ENCODE measurements at places on chromosomes 4 and X.

DNA sequence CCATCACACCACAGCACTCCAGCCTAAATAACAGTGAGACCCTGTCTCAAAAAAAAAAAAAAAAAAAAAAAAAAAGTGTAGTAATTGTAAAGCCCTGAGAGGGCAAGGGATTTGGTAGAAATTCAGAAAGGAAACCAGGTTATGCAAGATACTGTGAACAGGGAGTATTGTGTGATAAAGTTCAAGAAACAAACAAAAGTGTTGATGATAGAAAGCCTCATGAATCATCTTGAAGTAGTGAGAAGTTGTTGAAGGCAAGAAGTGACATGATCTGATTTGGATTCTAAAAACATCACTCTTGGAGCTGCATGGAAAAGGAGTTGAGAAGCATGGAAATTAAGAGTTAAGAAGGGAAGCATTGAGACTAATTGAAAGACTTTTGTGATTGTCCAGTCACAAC is 102.2 kb downstream of the RAP1GDS1 start:
- DNase-seq, result no peak

DNA sequence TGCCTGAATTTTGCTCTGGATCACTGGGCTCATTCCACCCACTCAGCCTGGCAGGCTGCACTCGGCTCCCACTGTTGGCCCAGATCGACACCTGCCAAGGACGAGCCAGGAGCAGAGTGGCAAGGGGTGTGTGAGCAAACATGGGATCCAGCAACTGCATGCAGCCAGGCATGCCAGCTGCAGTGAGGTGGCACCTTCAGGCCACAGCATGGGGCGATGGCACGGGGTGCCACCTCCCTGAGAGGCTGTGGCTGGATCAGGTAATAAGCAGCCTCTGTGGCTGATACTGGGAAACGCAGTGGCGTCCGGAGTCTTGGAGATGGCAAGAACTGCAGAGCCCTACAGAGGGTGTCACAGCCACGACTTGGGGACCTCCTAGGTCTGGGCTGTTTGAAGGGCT is 244.5 kb upstream of the FSTL5 start:
- DNase-seq, result no peak

- DNase-seq, result peak; percentile 46
Observed at GRCh38 chr4:182478475-182478874, 235.3 kb downstream of the TENM3 start.

GRCh38 chr4:133385161-133385954 is 236.3 kb downstream of the PCDH10 start:
- DNase-seq, result no peak

DNA sequence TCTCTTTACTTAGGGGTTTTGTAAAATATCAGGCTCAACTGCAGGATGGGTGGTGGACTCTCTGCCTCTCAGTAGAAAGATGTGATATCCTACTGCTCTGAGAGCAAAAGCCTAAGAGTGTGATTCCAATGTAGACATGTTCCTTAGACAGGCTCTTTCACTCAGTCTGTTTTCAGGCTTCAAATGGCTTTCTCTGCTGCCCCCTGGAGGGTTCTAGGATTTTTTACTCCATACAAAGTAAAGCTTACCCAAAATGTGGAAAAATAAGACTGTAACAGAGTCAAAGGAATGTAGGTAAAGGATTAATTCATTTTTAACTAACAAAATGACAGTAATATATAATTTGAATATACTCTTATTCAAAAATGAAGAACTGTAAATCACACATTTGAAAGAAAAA is 32.1 kb downstream of the ZGRF1 start:
- DNase-seq, result peak; percentile 3

- DNase-seq, result no peak
Observed at GRCh38 chr4:79882806-79883205, 190.2 kb downstream of the ANTXR2 start.

DNA sequence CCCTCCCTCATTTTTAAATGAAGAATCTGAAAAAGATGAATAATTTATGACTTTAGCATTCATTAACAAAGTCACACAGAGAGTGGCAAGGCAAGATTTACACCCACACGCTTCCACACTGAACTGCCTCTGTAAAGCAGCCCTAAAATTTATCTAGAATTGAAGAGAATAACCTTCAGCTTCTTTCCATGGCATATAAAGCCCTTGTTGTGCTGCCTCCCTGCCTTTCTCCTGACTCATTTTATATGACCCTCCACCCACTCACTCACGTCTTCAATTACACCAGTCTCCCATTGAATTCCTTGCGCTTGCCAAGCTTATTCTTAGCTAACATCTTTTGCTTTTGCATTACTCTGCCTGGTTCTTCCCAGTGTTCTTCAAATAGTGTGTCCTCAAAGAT is 2649.3 kb downstream of the PCDH7 start:
- no peak for DNase-seq

DNA sequence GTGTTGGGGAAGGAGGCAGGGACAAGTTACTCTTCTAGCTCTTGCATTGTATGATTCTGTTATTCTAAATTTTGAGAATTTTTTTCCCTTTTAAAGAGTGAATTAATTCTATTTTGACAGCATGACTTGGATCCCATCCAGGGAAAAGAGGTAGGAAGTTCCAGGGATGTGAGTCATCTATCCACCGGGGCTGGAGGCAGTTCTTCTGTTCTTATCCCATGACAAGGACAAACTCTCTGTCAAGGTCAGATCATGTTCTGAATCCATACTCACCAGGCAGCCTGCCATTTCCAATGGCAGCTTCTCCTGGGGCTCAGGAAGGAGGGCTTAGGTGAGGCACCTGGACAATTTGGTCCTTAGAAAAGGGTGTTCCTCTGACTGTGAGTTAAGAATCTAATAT is 132.0 kb upstream of the MED14 start:
- no peak for DNase-seq

DNA sequence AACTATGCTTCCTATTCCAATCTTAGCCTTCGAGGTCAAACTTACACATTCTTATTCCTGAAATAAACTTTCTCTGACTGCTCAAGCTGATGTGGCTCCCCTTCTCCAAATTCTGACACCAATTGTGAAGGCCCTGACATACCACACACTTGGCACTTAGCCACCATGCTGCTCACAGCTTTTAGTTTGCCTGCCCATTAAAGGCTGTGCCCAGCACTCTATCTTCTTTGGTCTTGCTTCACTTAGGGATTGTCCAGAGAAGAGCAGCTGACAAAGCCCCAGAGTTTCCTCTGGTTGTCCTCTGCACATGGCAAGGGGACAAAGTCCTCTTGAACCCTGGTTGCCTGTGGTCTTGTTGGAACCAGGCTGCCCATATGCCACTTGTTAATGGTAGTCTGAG is 126.1 kb downstream of the ARHGEF9 start:
- no peak for DNase-seq

DNA sequence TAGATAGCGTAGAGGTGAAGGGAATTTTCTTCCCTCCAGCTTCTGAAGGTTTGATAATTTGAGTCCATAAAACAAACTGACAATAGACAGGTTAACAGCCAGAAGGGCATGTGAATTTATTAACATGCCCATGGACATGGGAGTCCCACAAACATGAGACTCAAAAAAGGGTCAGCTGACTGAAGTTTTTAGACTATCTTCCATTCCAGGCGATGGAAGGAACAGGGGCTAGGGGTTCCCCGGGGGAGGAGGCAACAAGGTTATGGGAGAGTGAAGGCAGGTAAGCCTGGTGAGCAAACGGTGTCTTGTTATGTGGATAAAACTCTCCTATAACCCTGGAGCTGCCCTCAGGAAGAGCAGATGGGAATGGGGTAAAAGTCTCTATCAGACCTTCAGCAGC is 81.5 kb upstream of the SORBS2 start:
- DNase-seq, result no peak

DNA sequence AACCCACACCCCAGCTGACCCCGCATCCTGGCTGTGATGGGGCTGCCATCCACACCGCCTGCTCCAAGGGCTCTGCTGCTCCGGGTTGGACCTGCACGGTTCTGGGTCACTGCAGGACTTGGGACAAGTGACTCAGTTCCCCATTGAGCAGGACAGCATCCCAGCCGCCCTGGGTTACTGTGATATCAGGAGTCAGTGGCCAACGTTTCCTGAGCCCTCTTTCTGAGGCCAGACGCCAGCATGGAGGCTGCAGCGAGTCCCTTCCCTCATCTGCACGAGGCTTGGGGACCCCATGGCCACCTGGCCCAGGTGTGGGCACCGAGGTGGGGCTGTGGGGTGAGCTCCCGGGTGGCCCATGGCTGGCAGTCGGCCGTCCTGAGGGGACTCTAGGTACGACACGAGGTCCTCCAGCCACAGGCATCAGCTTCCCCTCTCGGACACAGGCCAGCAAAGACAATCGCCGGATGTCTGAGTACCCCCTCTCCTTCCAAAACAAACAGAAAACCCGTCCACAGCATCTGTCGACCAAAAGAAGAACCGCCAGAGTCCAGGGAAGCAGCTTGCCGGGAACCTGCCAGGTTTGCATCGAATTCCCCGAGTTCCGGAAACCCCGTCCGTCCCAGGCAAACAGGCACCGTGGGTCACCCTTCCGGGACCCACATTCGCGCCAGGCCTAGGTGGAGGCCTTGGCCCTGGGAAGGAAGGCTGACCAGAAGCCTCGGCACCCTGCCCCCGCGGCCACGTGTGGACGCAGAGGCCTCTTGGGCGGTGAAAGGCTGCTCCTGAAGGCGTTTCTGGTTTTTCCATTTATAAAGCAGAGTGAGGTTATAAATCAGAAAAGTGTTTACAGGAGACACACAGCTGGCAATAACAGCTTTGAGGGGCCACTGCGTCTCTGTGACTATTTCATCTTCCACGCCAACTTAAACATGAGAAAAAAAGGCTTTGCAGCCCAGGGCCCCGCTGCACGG is 136.0 kb downstream of the FAM53A start:
- DNase-seq, result peak; percentile 26

- DNase-seq, result peak; percentile 80
Observed at GRCh38 chrX:131792356-131792749, 230.7 kb upstream of the STK26 start.

DNA sequence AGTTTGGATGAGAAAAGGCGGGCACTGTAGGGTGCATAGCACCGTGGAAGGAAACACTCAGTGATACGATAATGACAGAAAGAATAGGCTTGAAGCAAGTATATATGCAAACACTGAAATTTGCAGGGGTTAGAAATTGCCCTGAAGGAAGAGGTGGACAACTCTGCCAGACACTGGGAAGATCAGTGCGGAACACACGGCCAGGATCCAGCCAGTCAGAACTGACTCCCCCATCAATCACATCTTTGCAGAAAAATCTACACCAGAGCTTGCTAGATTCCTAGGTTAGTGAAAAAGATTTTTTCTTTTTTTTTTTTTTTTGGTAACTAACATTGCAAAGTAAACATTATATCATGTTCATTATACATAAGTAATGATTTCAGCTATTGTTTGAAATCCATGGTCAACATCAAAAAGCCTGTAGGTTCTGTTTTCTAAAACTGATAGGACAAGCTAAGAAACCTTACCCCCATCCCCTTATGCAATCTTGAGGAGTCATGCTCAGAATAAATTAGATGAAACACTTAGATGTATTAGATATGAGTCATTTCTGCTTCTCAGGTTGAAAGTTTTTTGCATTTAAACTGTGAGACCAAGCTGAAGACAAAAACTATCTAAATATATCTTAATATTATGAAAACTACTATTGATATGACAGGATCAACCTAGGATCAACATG is 38.9 kb downstream of the TRIML1 start:
- DNase-seq, result no peak

DNA sequence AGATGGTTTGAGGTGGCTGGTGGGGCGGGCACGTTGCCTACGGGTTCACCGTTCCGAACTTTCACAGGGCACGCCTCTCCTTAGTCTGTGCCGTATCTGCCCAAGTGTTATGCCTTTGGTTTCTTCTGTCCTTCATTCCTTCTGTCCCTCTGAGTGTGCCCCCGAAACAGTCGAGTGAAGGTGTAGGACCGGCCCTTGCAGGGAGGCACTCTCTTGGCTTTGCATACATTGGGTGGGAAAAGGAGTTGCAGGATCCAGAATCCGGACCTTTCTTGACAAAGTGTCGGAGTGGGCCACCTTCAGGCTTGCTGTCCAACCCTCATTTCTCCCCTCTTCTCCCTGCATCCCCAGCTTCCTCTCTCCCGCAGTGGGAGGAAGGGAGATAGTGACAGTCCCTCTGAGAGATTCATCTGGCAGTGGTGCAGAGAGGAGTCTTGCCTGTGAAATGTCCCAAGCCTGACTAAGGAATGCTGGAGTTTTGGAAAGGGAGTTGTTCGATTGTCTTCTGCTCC is 569 bp downstream of the ARFIP1 start:
- no peak for DNase-seq

- no peak for DNase-seq
Observed at GRCh38 chr4:2067446-2068197, 8.5 kb downstream of the NAT8L start.

- DNase-seq, result no peak
Observed at GRCh38 chr4:101076032-101076431, 271.3 kb downstream of the PPP3CA start.

DNA sequence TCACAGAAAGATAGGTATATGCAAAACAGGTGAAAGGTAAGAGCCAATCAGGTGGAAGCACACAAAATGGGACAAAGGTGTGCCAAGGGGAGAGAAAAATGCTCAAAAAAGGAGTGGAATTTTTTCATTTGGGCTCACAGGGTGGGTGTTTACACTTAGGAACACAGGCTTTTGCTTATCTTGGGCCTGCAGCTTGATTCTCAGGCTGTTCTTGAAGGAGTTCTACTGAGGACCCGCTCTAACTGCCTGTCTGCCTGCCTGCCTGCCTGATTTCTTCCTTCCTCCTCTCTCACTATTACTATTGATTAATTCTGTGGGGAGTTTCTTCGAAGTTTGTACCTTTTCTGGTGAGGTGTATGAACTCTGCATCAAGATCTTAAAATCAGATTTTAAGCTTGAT is 120.3 kb upstream of the CTSO start:
- DNase-seq, result no peak

- no peak for DNase-seq
Observed at GRCh38 chrX:11664211-11665167, 1.2 kb downstream of the ARHGAP6 start.

DNA sequence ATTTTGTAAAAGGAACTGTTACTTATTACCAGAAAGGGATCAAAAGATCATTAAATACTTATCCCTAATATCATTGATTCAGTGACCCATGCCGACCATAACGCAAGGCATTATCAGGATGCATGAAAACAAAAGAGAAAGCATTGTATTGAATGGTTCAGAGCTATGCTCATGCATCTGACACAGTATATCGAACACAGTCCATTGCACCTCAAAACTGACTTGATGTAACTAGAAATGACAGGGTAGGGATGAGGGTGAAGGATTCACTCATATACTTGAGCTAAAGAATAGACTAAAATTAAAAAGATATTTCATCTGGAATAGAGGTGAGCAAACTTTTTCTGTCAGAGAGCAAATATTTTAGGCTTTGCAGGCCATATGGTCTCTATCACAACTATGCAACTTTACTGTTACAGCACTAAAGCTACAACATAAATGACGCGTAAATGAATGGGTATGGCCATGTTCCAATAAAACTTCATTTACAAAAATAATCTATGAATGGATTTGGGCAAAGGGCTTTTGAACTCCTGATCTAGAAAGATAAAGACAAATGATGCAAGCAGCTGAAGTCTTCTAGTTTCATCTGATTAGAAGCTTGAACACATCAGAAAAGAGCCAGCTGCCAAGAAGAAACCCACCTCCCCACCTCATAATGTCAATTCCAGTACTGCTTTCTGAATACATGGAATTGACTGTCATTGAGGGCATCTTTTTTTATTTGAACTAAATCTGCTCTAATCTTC is 12.9 kb upstream of the SPP1 start:
- no peak for DNase-seq

All from NCI-H1092 (cell line).